ENCODE measurements at places on chromosomes 5 and 9. TPM values are rescaled to one million over a fixed set of nuclear protein-coding genes. Genes with fewer than 3 reads are reported as not detected.

DNA sequence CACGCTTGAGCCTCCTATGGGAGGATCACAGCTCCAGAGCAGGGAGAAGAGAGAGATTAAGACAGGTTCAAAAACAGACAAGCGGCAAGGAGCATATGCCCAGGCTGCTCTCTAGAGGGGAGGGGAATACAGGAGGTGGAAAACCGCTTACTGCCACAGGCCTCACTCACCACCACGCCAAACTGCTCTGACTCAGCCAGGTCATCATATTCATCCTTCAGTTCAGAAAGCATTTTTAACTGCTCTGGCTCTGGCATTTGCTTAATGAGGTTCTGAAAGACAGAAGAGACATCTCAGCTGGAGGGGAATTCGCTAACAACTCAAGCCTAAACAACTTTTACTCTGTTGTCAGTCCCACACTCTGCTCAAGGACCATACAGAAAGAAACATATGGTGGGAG lies 40.1 kb downstream of the PCDHGC5 start:
- no peak overlapping the region for H3K4me3 ChIP-seq
- no peaks in the 10 kb centered on the region for H3K27me3 ChIP-seq
- no peaks in the 10 kb centered on the region for H3K4me1 ChIP-seq

- no peaks in the 10 kb centered on the region for H3K27me3 ChIP-seq
- H3K4me3 ChIP-seq, result no peak overlapping the region
- DNase-seq, result no peak
These were observed 1038.6 kb upstream of the DMAC1 start for GRCh38 chr9:8838136-8838535.

- no peaks in the 10 kb centered on the region for H3K27me3 ChIP-seq
- no peak overlapping the region for H3K4me3 ChIP-seq
- H3K4me1 ChIP-seq, result peaks cover 12% of the 10 kb centered on the region
These were observed 85.9 kb upstream of the MAP3K1 start for GRCh38 chr5:56729488-56729887.

DNA sequence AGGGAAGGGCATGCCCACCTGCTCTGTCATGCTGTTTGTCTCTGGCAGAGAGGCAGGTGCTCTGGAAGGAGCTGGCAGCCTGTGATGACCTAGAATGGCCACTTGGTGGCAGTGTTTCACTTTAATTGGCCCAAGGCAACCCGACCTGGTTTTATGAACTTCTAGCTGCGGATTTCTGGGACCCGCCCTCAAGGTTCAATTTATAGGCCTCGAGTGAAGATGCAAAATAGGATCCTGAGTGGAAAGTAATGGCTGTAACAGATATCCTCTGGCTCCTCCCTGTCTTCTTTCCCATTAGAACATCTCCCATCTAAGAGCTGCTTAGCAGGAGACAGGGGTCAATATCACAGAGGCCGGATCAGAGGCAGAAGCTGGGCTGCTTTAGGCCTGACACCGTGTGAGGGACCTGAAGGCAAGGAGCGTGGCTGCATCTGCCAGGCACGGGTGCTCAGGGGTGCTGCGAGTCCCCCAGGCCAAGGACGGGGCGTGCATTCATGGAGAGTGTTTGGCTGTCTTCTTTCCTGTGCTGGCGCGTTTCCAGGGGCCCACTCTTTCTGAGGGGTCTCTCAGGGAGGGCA lies 56.7 kb upstream of the SLC28A3 start:
- no peaks in the 10 kb centered on the region for H3K4me1 ChIP-seq
- peak; percentile 69 for DNase-seq
- no peaks in the 10 kb centered on the region for H3K36me3 ChIP-seq
- H3K27ac ChIP-seq, result no peak overlapping the region
- no peak overlapping the region for H3K4me3 ChIP-seq
- no peaks in the 10 kb centered on the region for H3K27me3 ChIP-seq

DNA sequence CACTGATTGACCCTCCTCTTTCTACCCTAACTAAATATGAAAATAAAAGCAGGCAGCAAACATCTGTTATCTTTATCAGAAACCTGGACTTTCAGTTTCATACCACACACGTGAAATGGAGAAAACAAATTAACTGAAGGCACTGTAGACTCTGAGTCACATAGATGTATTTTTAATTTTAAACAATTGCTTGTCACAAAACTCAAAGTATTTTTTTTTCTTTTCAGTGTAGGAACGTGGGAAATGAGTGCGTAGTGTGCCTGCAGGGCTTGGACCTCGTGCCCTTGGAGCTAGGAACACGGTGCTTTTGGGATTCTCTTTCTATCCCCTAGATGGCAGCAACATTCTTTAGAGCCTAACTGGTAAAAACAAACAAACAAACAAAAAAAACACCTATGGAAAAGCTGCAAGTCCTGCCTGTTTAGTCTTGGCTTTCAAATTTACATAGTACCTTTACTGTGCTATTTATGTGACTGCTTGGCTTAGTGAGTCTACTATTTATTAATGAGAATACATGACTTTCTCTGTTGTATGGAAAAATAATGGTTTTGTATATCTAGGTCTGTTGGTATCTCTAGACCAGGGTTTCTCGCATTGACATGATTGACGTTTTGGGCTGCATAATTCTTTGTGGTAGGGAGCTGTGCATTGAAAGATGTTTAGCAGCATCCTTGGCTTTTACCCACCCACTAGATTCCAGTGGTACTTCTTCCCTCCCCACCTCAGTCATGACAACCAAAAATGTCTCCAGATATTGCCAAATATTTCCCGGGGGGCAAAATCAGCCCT lies 16.8 kb upstream of the ACTBL2 start:
- no peaks in the 10 kb centered on the region for H3K27me3 ChIP-seq
- H3K4me3 ChIP-seq, result no peak overlapping the region
- DNase-seq, result no peak
- H3K4me1 ChIP-seq, result peaks cover 12% of the 10 kb centered on the region

DNA sequence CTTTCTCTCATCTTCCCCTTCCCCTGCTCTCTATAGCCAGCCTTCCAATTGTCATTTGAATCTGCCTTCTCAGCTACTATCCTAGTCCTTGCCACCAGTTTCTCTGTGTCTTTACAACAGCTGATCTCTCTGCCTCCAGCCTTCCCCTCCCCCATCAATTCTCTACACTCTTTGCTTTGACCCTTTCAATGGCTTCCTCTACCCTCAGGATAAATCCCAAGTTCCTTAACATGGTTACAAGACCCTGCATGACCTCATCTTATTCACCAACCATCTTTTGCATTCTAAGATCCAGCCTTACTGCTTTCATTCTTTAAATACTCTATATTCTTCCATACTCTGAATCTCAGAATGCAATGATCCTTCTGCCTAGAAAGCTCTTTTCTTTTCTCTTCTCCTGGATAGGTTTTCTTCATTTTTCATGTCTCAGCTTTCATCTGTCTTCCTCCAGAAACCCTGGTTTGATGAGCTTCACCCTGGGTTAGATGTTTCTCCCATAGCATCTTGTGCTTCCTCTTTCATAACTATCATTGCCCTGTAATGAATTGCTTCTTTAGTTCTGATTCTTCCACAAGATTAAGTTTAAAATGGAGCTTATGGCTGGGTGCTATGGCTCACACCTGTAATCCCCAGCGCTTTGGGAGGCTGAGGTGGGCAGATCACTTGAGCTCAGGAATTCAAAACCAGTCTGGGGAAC lies 58.6 kb upstream of the ZSWIM6 start:
- no peaks in the 10 kb centered on the region for H3K36me3 ChIP-seq
- no peak for DNase-seq
- no peak overlapping the region for H3K4me3 ChIP-seq
- no peaks in the 10 kb centered on the region for H3K27me3 ChIP-seq
- peaks cover 21% of the 10 kb centered on the region for H3K4me1 ChIP-seq

GRCh38 chr9:14899815-14900193 lies 10.4 kb downstream of the FREM1 start:
- H3K4me1 ChIP-seq, result no peaks in the 10 kb centered on the region
- no peaks in the 10 kb centered on the region for H3K36me3 ChIP-seq
- no peak for DNase-seq
- no peak overlapping the region for H3K4me3 ChIP-seq

RAB3C gene
- not detected for total RNA-seq

GDA gene
- total RNA-seq, result not detected

ZFP37 gene
- 1.9 TPM for total RNA-seq

DDX46 gene
- 83.8 TPM for total RNA-seq

PCA3 gene
- not detected for total RNA-seq

PCDHA1 gene
- not detected for total RNA-seq
